Foreskin keratinocyte (primary cell): ENCODE measurements at places on chromosomes 3 and 15. TPM values are rescaled to one million over a fixed set of nuclear protein-coding genes. Genes with fewer than 3 reads are reported as not detected.

GRCh38 chr15:45866616-45867015, 231.8 kb downstream of the SQOR start:
- DNase-seq: no peak

GRCh38 chr15:79401301-79401700, 30.8 kb upstream of the MINAR1 start:
- DNase-seq: no peak

DNA sequence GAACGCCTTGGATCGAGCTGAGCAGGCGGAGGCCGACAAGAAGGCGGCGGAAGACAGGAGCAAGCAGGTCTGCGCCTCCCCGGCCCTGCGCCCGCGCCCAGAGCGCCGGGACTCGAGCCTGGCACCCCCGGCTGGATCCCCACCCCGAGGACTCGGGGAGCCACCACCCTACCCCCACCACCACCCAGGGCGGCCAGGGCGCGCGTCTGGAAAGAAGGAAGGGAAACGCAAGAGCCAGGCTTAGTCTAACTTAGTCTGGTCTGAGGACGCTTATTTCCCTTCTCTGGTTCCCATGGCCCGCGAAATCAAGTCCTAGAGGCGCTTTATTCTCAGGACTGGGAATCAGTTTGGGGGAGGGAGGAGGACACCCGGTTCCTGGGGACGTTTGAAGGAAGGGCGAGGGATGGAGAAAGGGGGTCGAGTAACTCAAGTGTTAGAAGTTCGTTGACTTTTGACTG, 359 bp downstream of the TPM1 start:
- no peak for DNase-seq

DNA sequence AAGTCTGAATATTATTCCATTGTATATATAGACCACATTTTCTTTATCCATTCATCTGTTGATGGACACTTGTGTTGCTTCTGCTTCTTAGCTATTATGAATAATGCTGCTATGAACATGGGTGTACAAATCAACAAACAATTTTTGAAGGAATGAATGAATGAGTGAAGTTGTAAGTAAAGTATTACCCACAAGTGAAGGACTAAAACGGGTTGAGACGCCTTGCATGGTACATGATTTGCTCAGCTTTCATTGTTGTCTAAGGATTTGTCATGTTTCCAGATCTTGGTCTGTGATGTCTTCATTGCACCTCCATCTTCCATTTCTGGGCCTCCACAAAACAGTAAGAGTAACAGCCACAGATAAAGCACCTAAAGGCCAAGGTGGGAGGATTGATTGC, 20.5 kb downstream of the IFT122 start:
- DNase-seq: no peak

The SPESP1 gene
- 6.2 and 6.7 TPM in 2 replicates for total RNA-seq
